ENCODE measurements at places on chromosomes 11 and 22.
A peak's percentile ranks its signal among the peaks of the same experiment; 100 is the strongest.

- no peak for DNase-seq
Observed at GRCh38 chr11:75337195-75337654, 14.2 kb downstream of the ARRB1 start.

DNA sequence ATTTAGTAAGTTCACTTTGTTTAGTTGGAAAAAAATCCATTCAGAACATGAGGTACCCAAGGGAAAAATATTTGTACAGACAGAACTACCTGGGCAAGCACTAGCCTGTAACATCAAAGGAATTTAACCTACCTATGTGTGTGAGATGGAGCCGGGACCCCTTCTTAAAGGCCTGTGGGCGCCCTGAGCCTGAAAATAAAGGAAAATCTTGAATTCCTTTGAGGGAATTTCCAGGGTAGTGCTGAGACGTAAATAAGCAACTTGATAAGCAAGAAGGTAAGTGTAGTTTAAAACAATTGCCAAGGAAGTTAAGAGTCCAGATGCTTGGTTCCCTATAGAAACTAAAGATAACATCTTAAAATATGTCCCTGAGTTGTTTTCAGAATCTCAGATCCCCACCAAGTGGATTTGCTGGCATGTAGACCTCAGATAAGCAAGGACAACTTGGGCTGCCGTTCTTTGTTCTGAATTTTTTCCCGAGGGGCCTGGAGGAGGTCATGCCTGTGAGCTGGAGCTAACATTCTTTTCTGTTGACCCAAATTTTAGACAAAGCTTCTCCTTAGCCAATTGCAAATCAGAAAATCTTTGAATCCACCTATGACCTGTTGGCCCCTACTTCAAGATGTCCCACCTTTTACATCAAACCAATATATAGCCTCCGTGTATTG lies 31.0 kb downstream of the MED17 start:
- no peak for DNase-seq

DNA sequence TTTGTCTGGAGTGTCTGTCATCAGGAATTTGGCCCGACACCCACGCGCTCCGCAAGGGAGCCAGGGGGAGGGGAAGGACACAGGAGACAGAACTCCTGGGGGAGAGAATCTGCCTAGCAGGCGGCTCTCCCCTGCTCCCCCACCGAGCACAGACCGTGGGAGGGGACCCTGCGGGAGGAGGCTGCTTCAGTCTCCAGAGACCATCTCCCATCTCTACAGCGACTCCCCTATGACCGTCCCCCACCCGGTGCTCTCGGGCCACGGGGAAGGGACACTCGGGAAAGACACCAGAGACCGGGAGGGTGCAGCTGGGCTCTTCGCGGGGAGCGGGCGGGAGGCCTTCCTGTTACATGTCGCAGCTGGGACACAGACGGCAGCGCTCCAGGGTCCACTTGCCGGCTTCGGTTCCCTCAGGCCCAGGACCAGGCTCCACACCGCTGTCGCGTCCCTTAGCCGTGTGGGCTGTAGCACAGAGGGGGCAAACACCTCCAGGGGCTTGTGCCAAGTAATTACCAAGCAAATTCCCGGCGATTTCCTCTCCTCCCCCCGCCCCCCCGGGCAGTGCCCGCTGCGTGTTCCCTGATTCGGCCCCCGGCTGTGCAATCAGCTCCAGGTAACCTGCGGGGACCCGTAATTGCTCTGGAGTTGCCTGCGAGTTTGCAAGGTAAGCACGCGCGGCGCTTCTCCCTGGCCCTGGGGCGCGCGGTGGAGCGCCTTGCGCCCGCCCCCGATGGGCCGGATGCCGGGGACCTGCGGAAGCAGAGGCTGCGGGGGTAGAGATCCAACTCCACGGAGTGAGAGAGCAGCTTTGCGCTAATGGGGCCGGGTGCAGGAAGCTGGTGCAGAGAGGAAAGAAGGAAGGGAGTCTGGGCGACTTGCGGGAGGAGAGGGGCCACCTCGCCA lies 155.1 kb upstream of the CADM1 start:
- peak; percentile 7 for DNase-seq

DNA sequence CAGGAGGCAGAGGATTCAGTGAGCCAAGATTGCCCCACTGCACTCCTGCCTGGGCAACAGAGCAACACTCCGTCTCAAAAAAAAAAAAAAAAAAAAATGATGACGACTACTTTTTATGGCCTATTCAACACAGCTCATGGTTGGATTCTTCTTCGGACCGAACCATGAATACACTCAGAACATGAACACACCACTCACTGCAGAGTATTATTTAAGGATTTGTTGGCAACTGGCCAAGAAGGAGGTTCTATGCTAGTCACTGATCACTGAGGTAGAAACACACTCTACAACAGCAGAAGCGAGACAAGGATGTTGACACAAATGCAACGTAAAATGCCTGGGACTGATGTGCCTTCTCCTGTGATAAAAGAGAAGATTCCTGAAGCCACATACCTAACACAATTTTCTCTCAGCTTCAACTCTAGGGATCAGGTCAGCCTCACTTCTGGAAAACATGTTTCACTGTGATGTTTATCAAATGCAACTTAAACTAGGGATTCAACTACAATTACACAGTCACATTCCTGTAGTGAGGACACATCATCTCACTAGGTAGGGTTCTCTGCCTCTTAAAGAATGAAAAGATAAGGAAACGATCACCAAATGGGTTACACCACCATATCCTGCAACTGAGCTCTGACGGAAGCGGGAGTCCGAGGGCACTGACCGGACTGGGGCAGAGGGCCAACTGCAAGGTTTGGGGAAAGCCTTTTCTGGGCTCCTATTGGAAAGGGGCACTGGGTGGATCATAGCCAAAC lies 82.5 kb downstream of the SGSM3 start:
- DNase-seq = peak; percentile 59

DNA sequence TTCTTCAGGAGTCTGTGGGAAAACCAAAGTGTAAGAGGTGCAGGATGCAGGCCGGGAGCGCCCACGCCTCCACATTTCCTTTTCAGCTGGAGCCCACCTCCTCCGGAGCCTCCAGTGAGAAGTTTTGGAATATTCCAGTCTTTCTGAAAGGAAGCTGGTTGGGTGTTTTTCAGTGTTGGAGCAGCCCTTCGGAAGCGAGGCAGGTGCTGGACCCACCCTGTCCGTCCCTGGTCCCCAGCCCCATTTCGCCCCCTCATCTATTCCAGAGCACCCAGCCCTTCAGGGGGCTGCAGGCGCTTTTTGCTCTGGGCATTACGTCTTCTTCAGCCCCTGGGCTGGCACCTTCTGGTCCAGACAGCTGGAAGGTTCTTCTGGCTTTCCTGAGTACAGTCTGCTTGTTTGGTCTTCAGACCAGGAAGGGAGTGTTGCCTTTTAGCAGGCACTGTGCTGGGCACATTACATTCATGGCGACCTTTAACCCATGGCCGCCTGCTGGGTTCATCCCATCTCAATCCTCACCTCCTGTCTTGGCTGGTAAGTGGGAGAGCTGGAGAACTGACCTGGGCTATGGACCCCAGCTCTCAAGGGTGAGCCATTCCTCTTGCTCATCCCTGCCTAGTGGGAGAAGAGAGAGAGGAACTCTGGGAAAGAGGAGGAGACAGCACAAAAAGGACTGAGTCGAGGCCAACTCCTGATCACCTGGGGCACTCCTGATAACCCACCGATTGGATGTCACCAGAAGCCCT lies 710 bp upstream of the THY1 start:
- DNase-seq = no peak

GRCh38 chr22:29587938-29588699 lies 7.2 kb upstream of the NIPSNAP1 start:
- DNase-seq = no peak

DNA sequence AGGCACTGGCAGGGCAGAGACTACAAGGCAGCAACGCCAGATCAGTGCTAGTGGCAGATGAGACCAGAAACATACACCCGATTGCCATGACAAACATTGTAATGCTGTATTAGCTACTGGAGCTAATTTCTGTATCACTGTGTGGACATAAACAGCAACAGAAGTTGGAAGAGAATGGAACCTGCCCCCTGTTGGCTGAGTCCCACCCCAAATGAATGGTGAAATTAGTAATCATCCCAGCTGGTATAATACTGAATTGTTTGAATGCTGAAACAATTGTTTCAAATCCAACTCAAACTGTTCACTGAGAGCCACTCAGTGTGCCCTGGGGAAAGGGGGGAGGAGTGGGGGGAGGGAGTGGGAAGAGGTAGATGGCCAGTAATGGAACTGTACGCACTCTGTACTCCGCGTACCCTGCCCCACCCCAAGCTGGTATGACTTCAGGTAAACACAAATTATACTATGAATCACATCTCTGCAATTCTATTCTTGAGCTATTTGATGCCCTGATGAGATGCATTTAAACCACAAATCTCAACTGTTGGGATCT lies 11.2 kb upstream of the BIRC3 start:
- no peak for DNase-seq

- DNase-seq = no peak
Observed at GRCh38 chr11:14320020-14320419, 39.0 kb downstream of the RRAS2 start.

DNA sequence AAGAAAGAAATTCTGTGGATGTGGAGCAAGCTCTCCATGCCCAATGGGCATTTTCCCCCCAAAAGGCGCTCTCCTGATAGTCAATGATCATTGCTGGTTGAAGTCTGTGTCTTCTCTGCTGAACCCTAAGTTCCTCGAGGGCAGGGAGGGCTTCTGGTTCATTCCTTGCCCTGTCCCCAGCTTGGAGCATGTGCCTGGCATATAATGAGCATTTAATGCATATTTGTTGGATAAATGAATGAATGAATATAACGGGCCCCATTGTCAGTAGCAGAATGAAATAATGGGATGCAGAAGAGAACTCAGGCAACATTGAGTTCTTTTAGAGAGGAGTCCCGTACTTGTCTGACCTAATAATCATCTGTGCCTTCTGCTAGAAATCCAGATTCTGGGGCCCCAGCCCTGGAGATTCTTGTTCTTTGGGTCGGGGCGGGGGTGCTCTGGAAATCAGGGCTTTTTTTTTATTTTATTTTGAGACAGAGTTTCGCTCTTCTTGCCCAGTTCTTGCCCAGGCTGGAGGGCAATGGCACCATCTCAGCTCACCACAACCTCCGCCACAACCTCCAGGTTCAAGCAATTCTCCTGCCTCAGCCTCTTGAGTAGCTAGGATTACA lies 64.4 kb downstream of the CD82 start:
- DNase-seq = no peak

- no peak for DNase-seq
Observed at GRCh38 chr22:50211147-50211546, 10.3 kb downstream of the SELENOO start.

- no peak for DNase-seq
Observed at GRCh38 chr11:19093976-19094375, 23.0 kb upstream of the ZDHHC13 start.

DNA sequence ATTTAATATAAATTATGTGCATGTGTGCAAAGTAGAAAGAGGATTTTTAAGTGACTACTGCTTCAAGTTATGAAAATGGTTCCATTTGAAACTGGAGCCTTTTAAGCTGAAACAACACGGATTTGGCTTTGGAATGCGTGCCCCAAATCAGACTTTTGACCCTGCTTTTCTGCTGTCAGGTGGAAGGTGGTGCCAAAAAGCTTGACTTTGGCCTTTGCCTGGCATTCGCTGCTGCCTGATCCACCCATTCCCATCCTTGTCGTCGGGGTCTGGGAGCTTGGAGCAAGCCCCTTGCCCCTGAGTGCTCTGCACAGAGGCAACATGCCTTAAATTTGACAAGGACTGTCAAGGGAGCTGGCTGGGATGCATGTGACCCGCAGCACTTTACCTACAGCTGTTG lies 335.3 kb upstream of the SYN3 start:
- DNase-seq = no peak

- DNase-seq = no peak
Observed at GRCh38 chr11:6232899-6233298, 1.5 kb downstream of the FHIP1B start.

All from DMS79 (cell line).